Thoracic aorta (tissue), 2 donors: ENCODE measurements at places on chromosomes 6 and 20.

GRCh38 chr6:158042245-158042798 lies 60.7 kb downstream of the SYNJ2 start:
- DNase-seq = no peak

DNA sequence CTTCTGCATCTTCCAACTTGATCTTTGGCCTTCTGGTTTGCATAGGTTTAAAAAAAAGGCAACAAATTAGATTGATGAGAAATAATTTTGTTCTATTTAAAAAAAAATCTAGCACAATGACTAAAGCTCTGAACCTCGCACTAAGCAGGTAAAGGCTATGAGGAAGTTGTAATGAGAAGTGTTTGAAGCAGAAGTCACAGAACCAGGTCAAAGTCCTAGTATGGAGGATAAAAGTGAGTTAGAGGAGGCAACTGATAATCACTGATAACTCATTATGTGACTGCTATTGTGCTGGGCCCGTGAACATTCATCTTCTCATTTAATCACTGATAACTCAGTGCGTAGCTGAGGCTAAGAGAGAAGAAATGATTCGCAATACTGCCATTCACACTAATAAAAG lies 46.1 kb upstream of the GFRAL start:
- DNase-seq = no peak

DNA sequence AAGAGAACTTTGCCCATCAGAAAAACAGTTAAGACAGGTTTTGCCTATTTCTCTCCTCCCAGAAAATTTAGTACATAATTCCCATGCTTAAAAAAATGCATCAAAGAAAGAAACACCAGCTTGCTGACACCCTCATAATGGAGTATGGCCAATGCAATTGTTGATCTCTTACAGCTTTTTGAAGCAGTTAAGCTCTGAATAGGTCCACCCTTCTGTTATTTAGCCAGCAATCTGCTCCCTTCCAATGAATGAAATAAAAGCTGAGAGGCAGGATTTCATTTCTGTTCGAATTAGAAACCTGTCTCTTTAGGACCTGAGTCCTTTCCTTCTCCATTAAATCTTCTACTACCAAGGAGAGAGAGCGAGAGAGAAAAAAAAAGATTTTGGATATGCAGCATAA lies 288.7 kb downstream of the RNF144B start:
- DNase-seq = no peak

DNA sequence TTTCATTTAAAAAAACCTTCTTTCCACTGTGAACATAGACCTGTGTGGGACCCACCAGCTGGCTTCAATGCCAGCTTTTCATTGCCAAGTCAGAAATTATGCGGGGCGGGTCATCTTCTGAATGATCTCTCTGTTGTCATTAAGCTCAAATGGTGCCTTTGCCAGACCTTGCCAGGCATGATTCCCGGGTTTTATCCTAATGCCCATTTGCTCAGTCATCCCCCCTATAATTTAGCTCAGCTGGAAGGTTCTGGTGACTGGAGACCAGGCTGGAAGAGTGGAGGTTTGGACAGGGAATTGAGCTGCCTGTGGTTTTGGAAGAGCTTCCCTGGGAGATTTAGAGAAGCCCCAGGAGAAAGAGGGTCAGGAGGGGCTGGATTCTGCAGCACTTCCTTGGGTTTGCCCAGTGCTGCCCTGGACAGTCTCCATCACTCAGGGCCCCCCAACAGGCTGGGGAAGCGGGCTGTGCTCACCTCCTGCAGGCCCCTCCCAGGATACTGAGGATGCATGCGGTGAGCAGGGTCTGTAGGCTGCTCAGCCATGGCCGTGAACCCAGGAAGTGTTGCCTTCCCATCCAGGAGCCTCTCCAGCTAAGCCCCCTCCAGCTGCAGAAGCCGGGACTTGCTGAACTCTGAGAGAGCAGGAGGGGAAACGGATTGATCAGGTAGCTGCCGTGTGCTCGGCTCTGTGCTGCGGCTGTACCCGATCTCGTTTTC lies 273.0 kb downstream of the CDH4 start:
- DNase-seq = no peak

DNA sequence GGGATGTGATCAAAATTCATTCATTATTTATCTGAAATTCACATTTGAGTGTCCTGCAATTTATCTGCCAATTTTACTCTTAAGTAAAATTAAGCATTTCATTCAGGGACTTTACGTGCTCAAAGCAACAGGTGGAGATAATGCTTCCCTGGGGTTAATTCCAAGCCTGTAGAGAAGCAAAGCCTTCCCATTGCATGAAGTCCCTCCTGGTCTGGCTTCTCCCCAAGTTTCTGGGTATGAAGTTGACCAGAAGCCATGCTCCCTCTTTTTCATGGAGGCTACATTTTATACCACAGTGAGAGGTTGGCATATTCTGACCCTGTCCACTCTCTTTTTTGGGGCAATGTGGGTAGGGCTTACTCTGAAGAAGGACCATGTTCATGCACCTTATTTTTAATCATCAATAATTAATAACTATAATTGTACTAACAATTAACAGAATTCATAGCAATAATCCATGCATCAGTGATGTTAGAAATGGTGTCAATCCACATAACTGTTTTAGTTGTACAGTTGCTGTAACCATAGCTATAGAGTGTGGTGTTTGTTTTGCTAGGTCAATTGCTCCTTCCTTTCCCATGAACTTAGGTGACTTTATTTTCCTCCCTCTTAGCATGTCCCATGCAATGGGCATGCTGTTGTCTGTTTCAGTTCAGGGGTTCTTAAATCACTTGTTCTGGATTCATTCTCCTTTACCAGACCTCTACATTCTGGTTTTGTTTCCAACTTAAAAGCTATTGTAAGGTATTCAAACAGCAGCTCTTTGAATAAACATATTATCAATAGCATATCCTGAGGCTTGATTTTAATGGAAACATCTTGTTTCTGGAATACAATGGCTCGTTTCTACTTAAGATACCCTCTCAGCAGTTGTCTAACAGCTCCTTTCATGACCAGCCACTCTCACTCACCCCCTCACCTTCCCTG lies 1.5 kb downstream of the LAMA4 start:
- DNase-seq = no peak

- DNase-seq = no peak
These were observed 4.6 kb downstream of the SIRPG start for GRCh38 chr20:1652960-1653359.

GRCh38 chr20:59047938-59048680 lies 5.5 kb upstream of the PRELID3B start:
- DNase-seq = no peak

DNA sequence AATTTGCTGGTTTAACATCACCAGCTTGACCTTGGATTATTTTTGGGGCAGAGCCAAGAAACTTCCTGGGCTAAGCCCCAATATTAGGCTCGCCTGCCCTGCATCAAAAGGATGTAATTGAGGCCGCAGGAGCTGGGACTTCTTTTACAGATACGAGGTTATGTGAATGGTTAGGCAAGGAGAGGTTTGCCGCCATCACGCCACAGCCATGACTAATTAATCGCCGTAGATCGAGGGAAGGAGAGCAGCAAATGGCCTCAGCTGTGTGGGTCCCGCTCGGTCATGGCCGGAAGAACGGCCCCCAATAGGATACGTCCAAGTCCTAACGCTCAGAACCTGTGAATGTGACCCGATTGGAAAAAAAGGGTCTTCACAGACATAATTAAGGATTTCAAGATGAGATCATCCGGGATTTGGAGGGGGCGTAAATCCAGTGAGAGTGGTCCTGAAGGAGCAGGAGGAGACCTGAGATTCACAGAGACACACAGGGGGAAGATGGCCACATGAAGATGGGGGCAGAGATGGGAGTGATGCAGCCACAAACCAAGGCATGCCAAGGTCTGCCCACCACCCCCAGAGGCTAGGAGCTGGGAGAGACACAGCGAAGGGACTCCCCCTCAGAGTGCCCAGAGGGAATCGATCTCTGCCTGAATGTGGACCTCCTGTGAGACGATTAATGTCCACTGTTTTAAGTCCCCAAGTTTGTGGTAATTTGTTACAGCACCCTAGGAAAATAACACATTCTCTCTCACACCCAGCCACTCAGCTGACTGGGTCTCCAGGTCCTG lies 10.0 kb upstream of the BNIP5 start:
- DNase-seq = no peak

DNA sequence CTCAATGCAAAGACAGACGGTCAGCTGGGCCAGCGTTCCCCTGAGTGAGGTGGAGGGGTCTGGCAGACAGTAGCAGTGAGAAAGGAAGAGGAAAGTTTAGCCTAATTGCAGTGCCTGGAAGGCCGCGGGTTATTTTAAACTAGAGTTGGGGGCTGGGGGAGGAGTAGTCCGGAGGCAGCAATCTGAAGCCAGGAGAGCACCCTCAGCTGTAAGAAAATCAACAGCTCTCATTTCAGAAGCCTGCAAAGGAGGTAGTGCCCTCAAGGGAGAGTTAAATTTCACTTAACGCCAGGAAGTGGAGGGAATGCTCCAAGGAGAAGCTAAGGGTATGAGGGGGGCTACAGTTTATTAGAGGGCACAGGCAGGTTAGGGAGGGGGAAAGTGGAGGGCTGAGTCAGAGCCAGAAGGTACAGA lies 26.9 kb downstream of the RING1 start:
- DNase-seq = no peak

DNA sequence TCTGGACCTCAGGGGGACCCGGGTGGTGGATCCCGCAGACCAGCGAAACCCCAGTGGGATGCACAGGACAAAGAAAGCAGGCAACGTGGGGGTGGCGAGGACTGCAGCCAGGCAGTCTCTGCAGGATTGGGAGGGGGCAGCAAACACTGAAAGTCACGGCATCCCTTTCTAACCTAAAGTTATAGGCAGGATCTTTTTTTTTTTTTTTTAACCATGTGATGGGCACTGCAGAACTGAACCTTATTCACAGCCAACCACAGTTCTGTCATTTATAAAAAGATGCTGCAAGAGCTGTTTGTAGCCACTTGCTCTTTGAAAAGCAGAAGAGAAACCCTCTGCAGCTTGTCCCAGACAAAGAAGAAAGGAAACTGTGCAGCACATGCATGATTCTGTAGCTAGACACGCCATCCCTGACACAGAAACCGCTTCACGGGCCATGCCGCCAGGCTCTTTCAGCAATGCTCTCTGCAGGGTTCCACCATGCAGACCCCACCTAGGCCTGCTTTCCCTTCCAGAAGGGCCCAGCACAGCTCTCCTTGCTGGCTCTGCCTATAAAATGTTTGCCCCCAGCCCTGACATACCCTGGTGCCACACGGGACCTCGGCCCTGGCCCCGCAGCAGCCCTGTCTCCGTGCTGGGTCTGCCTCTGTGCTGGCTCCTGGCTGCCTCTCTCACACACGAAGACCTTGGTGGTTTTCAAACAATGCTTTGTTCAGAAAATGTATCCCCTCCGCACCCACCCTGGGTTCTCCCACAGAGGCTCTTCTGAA lies 70.8 kb downstream of the PYGB start:
- DNase-seq = no peak

DNA sequence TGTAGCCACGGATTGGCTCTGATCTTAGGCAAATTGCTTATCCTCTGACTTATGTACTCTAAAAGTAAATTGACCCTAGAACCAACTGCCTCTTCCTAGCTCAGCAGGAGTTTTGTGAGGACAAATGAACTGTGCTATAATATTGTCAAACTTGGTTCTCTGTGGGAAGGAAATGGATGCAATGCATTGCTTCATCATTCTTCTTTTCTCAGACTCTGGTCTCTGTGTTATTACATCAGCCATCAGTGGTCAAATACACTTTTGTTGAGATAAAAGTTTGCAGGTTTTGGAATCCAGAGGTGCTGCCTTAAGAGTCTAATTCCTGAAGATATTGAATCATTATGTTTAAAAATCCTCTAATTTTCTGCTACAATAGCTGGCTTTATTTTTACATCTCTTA lies 64.9 kb downstream of the SLC24A3 start:
- DNase-seq = no peak

GRCh38 chr20:57964011-57964862 lies 254.4 kb upstream of the PMEPA1 start:
- no peak for DNase-seq

- no peak for DNase-seq
These were observed 393.4 kb upstream of the SULF2 start for GRCh38 chr20:48178633-48179032.

DNA sequence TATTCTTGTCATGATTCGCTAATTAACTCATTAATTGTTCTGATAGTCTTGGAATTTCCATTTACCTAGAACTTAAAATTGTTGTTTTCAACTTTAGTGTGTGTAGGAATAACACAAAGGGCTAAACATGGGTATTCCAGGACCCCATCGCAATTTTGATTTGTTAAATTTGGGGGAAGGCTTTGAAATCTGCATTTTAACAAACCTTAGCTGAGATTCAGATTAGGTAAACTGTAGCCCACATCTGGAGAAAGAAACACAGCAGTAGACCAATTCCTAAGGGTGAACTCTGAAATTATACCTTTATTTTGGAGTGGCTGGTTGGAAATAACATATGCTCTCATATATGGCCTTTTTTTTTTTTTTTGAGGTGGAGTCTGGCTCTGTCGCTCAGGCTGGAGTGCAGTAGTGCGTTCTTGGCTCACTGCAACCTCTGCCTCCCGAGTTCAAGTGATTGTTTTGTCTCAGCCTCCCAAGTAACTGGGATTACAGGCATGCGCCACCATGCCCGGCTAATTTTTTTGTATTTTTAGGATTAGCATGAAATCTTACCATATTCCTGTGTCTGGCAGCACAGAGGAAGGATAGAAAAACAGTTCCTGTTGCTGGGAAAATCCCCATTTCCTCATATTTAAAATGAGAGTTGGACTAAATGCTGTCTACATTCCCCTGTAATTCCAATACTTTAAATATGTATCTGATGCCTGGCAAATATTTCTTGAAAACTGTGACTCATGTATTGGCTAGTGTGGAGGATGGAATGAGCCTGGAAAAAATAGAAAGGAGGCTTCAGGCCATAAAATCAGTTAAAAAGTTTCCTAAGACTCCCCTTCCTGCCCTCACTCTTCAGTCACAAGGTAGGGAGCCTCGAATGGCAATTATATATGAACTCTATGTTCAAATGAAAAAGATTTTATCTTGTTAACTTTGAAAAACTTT lies 96.7 kb upstream of the FAM184A start:
- DNase-seq = no peak

- DNase-seq = no peak
These were observed 110.7 kb downstream of the PDE10A start for GRCh38 chr6:165552248-165552736.

DNA sequence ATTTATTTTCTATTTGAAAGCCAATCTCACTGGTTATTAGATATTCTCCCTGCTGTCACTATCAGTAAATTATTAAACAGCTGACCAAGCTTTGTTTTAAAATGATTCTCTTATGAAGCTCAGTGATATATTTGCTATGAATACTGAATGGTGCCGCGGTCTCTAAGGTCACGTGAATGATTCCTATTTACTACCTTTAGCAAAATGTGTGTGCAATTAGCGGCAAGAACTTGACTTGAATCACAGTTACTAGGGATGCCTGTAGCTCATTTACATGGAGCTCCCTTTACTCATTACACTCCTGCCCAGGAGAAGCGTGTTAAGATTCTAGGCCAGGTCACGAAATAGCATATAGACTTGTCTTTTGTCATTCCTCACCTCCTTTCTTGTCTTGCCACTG lies 12.4 kb upstream of the PTPRT start:
- DNase-seq = no peak

DNA sequence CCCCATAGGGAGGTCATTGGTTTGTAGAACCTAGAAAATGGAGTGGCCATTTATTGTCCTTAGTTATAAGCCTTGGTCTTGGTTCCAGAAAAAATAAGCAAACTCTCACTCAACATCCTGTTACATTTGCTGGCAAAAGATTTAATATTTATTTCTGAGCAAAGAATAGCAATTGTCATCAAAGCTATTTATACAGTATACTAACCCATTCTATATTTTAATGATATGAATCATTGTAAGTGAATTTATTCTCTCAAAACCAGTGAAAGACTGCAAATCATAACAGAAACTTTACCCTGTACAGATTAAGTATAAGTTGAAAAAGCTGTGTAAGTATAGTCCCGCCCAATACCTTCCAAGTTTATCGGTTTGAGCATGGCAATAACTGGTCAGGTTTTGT lies 364.4 kb downstream of the CD109 start:
- no peak for DNase-seq

GRCh38 chr6:91127752-91128151 lies 540.9 kb upstream of the MAP3K7 start:
- no peak for DNase-seq
